ENCODE measurements at places on chromosomes 12 and 14.

DNA sequence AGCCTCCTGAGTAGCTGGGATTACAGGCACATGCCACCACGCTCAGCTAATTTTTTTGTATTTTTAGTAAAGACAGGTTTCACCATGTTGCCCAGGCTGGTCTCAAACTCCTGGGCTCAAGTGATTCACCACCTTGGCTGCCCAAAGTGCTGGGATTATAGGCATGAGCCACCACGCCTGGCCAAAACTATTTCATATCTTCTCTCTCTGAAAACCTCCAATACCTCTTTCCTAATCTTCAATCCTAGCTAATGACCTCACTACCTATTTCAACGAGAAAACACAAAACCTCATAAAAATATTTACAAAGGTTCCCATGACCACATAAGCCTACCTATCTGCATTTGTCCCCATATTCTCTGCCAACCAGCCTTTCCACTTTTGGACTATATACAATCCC, 32.3 kb upstream of the ANKS1B start:
- DNase-seq: no peak

- no peak for DNase-seq
Measured at GRCh38 chr14:65224799-65225198, 122.5 kb upstream of the MAX start.

DNA sequence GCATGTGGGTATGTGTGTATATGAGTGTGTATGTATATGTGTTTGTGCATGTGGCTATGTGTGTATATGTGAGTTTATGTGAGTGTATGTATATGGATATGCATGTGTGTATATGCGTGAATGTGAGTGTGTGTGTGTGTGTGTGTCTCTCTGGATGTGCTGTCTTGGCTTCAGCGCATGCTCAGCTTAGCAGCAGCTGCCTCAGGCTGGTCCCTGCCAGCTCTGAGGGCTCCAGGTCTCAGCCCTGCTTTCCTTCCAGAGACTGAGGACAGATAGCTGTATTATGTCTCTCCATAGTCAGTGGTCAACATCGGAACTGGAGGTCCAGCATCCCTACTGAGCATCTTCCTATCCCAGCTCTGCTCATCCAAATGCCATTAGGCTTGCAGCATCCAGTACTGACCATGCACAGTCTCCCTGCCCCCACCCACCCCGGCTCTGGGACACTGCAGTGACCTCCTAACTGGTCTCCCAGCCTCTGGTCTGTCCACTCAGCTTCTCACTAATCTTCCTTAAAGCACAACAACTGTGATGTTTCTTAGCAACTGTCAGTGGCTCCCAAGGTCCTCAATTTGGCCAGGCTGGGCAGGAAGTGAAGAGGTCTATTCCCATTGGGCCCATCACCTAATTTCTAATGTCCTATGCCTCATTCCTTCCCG, 22.8 kb downstream of the FAIM2 start:
- no peak for DNase-seq

- no peak for DNase-seq
Measured at GRCh38 chr14:56300495-56300894, 182.3 kb downstream of the PELI2 start.

DNA sequence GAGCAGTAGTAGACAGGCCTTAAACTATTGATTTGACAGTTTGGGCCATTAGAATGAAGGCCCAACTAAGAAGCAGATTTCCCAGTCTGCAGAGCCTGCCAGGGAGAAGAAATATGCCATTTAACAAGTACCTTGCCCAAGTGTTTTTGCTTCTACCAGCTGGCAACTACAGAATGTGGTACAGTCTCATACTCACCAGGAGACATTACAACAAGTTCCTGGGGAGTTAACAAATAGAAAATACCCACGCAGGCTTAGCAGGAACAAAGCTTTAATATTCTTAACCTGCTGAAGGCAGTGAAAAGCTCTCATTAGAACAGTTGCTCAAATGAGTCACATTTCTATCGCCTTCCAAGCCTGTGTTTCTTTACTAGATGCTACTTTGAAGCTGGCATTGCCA, 241.0 kb downstream of the TMEM117 start:
- no peak for DNase-seq

DNA sequence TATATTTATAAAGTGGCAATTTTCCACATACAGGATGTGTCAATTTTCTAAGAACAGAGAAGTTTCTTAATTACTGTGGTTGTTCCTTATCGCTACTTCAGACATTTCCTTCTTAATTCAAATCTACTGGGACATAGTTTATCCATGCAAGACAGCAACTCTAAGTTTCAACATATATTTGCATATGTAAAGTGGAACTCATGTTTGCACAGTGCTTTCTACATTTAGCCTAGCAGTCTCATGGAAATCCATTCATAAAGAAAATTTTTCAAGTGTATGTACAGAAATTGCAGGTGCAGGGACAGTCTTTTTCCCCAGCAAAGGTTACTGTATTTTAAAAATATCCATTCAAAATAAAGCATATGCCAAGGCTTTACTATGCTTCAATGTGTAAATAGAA, 956.7 kb upstream of the SEL1L start:
- DNase-seq: no peak

DNA sequence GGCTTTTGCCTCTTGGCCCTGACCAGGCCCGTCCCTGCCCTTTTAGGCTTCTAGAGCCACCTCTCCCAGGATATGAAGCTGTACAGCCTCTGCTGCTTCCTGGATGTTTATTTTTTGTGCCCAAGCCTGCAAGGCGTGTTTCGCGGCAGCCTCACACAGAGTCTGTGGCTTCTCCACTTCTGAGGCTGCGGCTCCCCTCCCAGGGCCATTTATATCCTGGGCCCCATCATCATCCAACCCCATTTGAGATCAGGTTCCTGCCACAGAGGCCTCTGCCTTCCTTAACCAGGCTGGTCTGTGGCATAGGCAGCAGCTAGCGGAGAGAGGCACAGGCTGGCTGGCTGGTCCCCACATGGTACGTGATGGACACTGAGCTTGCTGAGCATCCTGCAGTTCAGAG, 114.1 kb upstream of the PWP1 start:
- DNase-seq: no peak

DNA sequence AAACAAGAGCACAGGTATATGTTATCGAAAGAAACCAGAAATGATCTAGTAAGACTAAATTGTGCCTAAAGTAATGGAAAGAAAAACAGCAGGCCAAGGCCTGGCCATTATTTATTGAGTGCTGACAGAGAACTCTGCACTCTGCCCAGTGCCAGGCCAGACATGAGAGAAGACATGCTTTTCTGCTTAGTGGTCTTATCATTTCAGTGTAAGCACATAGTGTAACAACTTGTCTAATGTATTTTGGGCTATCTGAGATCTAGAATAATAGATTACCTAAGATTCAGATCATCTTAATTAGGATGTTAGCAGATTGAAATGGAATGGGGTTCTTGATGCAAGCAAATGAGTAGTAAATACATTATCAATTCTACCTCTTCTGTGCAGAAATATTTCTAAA, 278.3 kb downstream of the AKAP6 start:
- DNase-seq: no peak

DNA sequence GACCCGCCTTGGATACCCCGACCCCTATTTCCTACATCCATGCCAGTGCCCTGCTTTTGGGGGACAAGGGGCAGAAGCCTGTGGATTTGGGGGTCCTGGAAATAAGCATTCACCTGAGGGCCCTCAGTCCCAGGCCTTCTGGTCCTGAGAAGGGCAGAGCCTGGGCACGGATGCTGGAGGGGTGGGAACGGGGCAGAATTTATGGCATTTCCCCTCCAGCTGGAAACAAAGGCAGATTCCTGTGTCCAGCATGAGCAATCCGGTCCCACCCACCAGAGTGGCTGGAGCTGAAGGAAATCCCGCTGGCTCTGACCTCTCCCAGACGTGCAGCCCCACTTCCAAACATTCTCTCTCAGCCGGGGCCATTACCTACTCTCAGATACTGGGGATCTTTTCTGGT, 9.3 kb downstream of the ANKRD33 start:
- no peak for DNase-seq

DNA sequence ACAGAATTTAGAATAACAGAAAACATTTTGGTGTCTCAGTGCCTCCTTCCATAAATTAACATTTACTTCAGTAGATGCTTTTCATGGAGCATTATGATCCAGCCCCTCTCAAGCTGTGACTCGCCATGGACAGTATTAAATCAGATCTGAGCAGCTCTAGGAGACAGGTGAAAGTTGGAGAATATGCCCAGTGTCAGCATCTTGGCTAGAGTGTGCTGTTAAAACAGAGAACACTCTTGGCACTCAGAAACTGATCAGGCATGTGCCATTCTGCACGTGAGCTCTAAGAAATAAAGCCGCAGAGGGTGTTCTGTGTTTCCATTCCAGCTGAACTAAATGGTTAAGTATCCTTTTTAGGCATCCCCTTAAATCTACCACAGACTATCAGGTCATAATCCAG, 68.0 kb downstream of the DIP2B start:
- DNase-seq: no peak

DNA sequence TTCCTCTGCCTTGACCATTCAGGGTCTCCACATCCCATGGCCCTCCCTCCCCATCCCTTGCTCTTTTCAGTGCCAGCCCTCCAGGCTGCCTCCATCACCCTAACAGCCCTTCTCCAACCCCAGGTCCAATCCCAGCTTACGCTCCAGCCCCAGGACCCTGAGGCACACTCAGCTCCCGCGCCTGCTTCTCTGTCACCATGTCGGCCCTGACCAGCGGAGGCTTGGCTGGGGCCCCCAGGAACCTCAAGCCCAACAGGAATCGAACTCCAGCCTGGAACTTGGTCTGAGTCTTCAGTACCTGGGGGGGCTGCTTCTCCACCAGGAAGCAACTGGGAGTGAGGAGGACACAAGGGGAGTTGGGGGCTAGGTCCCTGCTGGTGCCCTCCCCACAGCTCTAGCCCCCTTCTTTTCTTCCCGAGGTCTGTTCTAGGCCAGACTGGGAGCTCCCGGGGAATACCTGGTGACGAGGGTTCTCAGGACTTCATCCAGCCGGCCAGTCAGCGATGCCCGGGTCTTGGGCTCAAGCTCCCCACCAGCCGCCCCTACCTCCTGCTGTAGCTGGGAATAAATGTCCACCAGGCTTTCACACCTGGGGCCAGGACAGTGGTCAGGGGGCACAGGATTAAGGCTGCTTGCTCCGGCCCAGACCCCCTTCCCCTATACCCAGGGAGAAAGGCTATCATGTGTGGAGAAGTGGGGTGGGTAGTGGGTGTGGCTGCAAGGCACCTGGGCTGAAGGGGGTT, 6.0 kb downstream of the STAT6 start:
- no peak for DNase-seq

Data from amniotic stem cell (primary cell).